Esophagus squamous epithelium (tissue), 5 donors: ENCODE measurements at places on chromosomes 2 and 18. TPM values are rescaled to one million over a fixed set of nuclear protein-coding genes. Genes with fewer than 3 reads are reported as not detected.

ONECUT2 gene
- total RNA-seq, result 0.09 TPM

DNMT3A gene
- 9.5 TPM for total RNA-seq

ANKRD30B gene
- not detected for total RNA-seq

ITM2C gene
- total RNA-seq, result 15.4 TPM

HOXD3 gene
- 1.5 TPM for total RNA-seq

TMEM198 gene
- 0.79 TPM for total RNA-seq

ESCO1 gene
- 12.3 TPM for total RNA-seq

CCDC102B gene
- 3.4 TPM for total RNA-seq

DNA sequence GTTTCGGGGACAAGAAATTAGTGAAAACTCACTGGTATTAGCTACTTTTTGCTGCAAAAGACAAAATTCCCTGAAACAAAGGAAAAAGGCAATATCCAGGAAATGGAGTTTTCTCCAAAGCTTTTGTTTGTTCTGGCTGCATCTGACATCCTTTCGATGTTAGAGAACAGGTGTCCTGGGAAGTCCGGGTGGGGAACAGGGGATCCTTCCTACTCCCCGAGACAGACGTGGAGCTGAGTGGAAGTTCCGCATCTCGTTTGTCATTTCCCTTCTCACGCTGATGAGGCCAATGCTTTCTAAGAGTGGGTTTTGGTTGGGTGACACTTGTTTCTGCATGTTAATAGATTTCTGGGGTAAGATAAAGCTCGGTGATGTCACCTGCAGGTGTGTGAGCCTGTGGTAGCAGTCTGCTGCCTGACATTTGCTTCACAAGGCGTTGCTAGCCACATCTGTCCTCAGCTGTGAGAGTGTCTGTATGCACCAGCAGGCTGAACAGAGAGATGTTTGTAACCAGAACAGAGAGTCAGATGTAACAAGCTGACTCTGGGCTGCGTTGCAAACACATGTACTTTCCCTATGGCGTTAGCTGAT is 125.9 kb downstream of the ACOXL start:
- no peak for DNase-seq

DNA sequence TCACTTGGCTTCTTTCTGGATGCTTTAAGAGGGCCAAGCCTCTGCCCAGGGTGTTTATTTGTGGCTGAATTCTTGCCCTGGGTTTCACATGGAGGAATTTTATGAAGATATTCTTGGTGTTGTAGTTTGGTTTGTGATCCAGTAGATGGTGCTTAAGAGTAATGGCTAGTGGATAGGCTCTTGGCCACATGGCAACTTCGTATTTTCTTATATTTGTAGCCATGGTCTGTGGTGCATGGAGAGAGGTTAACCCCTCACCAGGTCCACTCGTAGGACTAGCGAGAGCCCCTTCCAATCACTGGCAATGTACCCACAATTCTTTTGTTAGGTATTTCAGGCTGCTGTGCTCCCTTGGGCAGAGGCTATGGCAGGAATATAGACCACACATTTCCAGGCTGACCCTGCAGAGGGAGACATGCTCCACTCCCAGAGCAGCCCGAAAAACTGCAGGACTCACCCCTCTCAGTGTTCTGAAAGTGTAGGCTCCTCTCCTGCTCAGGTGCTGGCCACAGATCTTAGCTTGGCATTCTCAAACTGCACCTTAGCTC is 582.1 kb upstream of the SETBP1 start:
- no peaks in the 10 kb centered on the region for H3K4me1 ChIP-seq
- no peaks in the 10 kb centered on the region for H3K36me3 ChIP-seq
- no peak for DNase-seq
- no peak overlapping the region for H3K27ac ChIP-seq
- no peaks in the 10 kb centered on the region for H3K27me3 ChIP-seq

GRCh38 chr2:72367530-72368225 is 220.0 kb upstream of the CYP26B1 start:
- no peak overlapping the region for H3K27ac ChIP-seq
- H3K4me3 ChIP-seq, result no peak overlapping the region
- DNase-seq, result peak; percentile 9
- H3K27me3 ChIP-seq, result no peaks in the 10 kb centered on the region
- peaks cover 6% of the 10 kb centered on the region for H3K4me1 ChIP-seq

DNA sequence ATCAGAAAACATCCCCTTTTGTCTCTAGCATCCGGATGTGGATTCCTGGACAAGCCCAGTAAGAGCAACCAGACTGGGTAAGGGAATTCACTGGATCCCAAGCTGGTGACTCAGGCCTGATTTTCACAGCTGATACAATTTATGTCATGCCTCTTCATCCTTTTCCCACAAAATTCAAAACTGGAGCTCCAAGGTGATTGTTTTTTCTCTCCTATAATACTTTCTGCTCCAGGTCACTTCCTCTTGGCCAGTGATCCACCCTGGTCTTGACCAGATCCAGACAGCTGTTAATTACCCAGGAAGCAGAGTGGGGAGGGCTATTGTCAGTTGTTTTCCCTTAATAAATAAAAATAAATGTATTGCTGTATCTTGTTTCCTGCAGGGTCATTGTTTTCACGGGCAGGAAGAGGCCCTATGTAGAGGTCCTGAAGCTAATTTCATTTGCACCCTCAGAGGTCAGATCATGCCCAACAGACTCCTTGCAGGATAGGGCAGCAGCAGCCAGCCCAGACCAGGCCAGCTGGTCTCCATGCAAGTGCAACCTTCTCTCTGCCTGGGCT is 57.6 kb downstream of the EVA1A start:
- no peaks in the 10 kb centered on the region for H3K27me3 ChIP-seq
- H3K36me3 ChIP-seq, result no peaks in the 10 kb centered on the region
- H3K4me1 ChIP-seq, result no peaks in the 10 kb centered on the region

DNA sequence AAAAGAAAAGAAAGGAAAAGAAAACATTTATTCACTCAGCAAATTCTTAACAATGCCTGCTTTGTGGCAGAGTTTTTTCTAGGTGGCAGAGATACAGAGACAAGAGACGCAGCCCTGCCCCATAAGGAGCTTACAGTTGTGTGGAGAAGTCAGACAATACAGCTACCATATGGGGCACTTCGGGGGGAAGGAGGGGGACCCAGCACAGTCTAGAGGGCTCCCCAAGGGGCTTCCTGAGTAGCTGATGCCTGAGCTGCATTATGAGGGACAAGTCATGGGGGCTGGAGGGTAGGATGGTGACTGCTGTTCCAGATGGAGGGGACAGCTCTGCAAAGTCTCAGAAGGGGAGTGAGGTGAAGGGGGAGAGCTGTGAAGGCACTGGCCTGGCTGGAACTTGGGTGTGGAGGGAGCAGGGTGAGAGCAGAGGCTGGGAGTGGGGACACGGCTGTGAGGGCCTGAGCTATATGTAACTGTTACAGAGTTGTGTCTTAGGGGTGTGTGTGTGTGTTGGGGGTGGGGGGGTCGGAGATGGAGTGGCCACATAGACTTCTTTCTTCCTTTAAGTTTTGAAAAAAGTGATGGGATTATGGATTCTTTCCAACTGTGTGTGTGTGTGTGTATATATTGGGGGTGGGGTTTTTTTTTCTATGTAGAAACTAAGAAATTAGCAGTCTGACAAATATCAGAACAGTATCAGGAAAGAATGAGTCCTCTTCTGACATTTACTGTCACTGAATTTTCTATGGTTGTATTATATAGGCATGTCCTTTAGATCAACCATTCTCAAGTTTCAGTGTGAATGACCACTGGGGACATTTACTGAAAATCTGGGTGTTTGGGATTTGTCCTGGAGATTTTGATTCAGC is 66.0 kb upstream of the HAAO start:
- H3K27ac ChIP-seq, result peak overlapping the region; percentile 60
- no peaks in the 10 kb centered on the region for H3K36me3 ChIP-seq
- no peak overlapping the region for H3K4me3 ChIP-seq
- H3K4me1 ChIP-seq, result peaks cover 69% of the 10 kb centered on the region
- no peak for DNase-seq

DNA sequence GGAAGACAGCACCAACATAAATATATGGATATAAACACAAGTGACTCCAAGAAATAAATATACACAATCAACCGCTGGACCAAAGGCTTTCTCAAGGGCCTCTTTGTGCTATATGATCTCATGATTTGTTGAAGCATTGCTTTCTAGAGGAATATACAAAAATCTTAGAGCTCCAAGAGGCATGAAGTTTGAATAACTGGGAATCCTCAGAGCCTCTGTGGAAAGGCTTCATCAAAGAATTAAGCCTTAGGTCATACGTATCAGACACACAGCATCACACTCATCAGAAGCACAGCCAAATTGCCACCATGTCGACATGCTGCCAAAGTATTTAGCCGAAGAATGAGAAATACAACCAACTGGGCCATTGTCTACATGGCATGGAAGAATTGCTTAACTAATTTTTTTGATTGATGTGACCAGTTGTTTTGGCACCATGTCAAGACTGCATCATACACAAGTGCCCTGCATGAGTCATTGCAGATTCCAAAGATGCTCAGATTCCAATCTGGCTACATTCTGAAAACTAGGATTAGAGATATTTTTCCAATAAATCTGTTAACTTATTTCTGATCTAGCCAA is 860.6 kb upstream of the ZEB2 start:
- H3K4me3 ChIP-seq, result no peak overlapping the region
- no peaks in the 10 kb centered on the region for H3K4me1 ChIP-seq
- no peaks in the 10 kb centered on the region for H3K36me3 ChIP-seq
- no peak for DNase-seq
- H3K27ac ChIP-seq, result no peak overlapping the region
- no peaks in the 10 kb centered on the region for H3K27me3 ChIP-seq

DNA sequence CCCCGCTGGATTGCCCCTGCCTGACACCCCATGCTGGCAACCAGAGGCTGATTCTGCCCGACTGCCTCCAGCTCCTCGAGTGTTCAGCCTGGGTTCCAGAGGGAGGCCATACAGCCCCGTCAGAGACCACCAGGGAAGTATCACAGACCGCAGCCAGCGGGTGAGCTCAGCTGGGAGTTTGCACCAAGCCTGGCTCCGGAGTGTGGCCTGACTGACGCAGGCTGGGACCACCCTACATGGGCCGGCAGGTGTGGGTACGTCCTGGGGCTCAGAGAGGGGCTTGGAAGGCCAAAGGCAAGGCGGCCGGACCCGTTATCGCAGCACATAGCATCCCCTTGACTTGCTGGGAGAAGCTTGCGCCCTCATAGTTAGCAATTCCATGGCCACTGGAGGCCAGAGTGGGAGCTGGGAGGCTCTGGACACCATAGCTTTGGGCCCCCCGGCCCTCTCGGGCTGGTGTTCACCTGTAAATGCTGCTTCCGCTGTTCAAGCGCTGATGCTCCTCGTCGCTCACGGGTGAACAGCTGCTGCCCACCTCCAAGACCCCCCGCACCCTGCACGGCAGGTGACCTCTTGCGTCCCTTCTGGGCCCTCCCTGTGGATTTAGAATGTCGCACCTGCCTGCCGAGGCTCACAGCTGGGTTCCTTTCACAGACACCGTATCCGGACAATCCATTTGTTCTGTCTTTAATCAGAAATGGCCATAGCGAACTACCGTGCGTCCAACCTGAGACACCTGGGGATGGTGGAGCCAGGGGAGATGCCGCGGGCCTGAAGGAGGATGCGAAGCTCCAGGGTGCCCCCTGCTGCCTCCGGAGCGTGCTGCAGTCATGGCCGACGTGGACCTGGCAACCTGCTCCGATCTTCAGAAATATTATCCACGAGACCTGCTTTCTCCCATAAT is 31.2 kb upstream of the SLC66A3 start:
- H3K27ac ChIP-seq, result no peak overlapping the region
- H3K36me3 ChIP-seq, result no peaks in the 10 kb centered on the region
- H3K4me1 ChIP-seq, result no peaks in the 10 kb centered on the region
- no peaks in the 10 kb centered on the region for H3K27me3 ChIP-seq
- H3K4me3 ChIP-seq, result no peak overlapping the region

DNA sequence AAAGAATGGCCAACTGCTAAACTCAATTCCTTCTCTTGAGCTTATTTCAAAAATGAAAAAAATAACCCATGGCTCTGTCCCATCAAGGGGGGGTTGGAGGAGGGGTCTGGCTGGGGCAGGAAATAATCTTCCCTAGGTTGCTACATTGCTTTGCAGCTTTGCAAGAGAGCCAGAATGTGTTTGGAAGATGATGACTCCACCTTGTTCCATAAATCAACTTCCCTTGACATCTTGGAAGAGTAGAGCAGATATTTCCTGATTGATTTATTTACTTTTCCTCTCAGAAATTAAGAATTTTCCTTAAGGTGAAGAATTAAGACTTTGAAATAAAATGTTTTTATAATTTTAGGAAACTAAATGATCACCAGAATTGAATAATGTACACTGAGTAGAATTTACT is 41.3 kb downstream of the ESCO1 start:
- H3K27ac ChIP-seq, result no peak overlapping the region
- H3K27me3 ChIP-seq, result no peaks in the 10 kb centered on the region
- DNase-seq, result no peak
- H3K4me1 ChIP-seq, result no peaks in the 10 kb centered on the region
- H3K4me3 ChIP-seq, result no peak overlapping the region
- no peaks in the 10 kb centered on the region for H3K36me3 ChIP-seq

DNA sequence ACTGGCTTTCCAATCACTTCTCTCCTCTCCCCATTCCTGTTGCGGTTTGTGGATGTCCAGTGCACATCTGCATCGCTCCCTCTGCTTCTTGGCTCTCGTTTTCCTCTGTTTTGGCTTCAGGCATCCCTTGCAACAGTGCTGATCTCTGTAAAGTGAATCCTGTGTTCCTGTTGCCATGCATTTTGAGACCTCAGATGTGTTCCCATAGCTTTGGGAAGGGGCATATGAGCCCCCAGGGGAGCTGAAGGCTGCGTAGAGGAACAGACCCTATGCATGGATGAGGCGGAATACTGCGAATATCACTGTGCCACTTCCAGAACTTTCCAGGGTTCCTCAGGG is 168.4 kb upstream of the HAAO start:
- no peak for DNase-seq
- peak overlapping the region; percentile 71 for H3K27ac ChIP-seq
- H3K36me3 ChIP-seq, result no peaks in the 10 kb centered on the region
- H3K27me3 ChIP-seq, result no peaks in the 10 kb centered on the region
- H3K4me1 ChIP-seq, result peaks cover 80% of the 10 kb centered on the region

- H3K4me3 ChIP-seq, result no peak overlapping the region
- H3K4me1 ChIP-seq, result peaks cover 5% of the 10 kb centered on the region
- H3K27ac ChIP-seq, result peak overlapping the region; percentile 2
- H3K27me3 ChIP-seq, result no peaks in the 10 kb centered on the region
- H3K36me3 ChIP-seq, result no peaks in the 10 kb centered on the region
Measured at GRCh38 chr18:13576598-13576997, 149.8 kb downstream of the FAM210A start.

DNA sequence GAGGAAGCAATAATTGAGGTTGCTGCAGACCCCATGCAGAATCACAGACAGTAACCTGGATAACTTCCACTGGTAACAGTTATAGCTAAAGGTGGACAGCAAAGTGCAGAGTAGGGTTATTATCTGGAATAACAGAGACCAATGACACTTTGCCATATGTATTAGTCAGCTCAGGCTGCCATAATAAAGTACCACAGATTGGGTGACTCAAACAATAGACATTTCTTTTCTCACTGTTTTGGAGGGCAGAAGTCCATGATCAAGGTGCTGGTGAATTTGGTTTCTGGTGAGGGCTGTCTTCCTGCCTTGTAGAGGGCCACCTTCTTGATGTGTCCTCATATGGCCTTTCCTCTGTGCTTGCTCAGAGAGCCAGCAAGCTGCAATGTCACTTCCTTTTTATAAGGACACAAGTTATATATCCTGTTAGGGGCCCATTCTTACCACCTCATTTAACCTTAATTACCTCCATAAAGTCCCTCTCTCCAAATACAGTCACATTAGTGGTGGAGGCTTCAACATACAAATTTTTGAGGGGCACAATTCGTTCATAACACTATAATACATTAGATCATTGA is 191.0 kb upstream of the LRP1B start:
- H3K4me3 ChIP-seq, result no peak overlapping the region
- no peak overlapping the region for H3K27ac ChIP-seq
- no peaks in the 10 kb centered on the region for H3K4me1 ChIP-seq
- no peaks in the 10 kb centered on the region for H3K27me3 ChIP-seq
- no peak for DNase-seq
